ENCODE measurements at places on chromosomes 12 and 14. TPM values are rescaled to one million over a fixed set of nuclear protein-coding genes. Genes with fewer than 3 reads are reported as not detected.
A peak's percentile ranks its signal among the peaks of the same experiment; 100 is the strongest.

DNA sequence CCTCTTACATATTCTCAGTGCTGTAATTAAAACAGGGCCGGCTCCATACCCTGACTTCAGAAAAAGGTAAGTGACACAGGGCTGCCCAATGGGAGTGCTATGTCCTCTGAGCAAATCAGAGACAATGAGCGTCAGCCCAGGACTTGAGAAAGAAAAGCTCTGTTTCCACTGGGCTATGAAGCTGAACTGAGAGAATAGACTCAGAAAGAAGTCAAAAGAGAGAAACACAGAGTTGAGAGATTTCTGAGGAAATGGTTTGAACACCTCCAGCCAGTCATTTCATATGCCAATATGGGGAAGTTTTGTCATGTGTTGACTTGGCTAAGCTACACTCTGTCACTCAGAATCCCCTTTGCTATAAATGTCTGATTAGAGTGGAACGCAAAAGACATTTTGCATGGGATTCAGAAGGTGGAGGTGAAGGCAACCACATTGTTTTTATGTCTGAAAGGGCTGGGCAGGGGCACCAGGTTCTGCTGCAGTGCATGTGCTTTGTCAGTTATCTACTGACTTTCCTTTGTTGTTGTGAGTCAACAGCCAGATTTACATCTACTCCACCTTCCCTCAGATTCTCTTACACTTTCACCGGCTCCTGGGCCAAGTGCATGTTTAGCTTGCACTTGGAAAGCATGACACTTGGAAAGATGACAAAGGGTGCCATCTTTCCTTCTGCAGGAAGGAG, 313.3 kb downstream of the DUSP6 start:
- DNase-seq: no peak

GRCh38 chr12:116186482-116187150, 90.9 kb downstream of the MED13L start:
- DNase-seq: no peak

Gene REP15
- 1.5 TPM for total RNA-seq

Gene CDH24
- total RNA-seq: 1.8 TPM

GRCh38 chr14:102363182-102363943, 622 bp downstream of the TECPR2 start:
- peak; percentile 85 for DNase-seq

DNA sequence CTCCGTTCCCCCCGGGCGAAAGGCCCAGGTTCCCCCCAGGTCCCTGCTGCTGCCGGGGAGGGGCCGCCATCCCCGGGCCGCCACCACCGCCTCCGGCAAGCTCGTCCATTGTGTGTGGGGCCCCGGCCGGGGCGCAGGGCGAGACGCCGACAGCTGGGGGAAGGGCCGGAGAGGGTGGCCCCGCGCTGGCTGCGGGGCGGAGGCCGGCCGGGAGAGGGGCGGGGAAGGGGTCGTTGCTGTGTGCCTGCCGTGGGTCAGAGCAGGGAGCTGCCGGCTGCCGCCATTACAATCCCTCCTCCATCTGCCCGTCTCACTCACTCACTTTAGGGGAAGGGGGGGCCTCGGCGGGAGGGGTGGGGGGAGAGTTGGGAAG, at the start of gene STRN3:
STRN3 (minus strand) TSS at position 303 of the 373 bp plus-strand sequence; CDS start at position 109, 194 bp downstream.
- no peak for DNase-seq

DNA sequence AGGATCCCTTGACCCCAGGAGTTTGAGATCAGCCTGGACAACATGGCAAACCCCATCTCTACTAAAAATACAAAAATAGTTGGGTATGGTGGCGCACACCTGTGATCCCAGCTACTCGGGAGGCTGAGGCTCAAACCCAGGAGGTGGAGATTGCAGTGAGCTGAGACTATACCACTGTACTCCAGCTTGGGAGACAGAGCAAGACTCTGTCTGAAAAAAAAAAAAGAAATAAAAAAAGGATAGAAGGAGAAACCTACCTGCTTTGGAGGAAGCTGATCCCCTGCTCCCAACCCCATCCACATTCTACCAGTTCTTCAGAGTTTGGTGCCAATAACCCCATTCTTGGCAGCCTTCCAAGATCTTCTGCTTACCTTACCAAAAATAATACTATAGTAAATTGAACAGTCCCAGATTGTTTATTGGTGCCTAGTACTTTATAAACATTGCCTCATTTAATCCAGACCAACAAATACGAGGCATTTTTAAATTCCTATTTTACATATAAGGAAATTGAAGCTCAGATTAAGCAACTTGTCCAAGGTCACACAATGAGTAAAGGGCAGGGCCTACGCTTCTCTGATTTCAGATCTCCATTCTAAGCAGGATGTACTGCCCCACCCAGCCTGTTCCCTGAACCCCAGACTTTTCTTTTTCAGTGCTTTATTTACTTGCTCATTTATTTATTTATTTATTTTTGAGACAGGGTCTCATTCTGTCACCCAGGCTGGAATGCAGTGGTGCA, 33.2 kb upstream of the FAM222A start:
- no peak for DNase-seq

Measured in posterior vena cava (tissue), 2 donors.